Skeletal muscle cell (primary cell): ENCODE measurements at places on chromosomes 1 and 21.

- DNase-seq, result no peak
Measured at GRCh38 chr1:160438935-160439334, 38.6 kb downstream of the VANGL2 start.

- DNase-seq, result no peak
Measured at GRCh38 chr1:213600879-213601278, 386.9 kb upstream of the PROX1 start.

- DNase-seq, result no peak
Measured at GRCh38 chr21:46027851-46028493, 46.4 kb downstream of the COL6A1 start.

DNA sequence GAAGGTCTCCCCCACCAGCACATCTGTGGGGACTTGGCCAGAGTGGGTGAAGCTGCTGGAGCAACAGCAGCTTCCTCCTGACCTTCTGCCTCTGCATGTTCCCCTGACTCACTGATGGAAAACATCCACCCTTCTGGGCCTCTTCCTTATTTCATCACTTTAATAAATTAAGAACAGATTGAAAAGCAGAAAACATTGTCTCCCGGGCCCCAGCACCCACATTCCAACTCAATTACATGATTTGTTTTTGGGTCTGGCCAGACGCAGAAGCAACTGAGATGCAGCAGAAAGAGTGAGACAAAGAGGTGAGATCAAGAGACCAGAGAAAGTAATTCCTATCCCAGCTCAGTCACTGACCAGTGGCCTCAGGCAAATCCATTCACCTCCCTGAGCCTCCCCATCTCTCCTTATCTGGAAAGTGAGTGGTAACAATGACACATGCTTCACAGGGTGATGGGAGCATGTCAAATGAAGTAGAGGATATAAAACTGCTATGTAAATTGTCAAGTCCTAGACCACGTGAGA, 157.1 kb downstream of the ELAVL4 start:
- peak; percentile 31 for DNase-seq

- no peak for DNase-seq
Measured at GRCh38 chr1:167683226-167683625, 38.6 kb upstream of the MPZL1 start.

GRCh38 chr1:225449261-225449660, 21.4 kb upstream of the LBR start:
- no peak for DNase-seq

DNA sequence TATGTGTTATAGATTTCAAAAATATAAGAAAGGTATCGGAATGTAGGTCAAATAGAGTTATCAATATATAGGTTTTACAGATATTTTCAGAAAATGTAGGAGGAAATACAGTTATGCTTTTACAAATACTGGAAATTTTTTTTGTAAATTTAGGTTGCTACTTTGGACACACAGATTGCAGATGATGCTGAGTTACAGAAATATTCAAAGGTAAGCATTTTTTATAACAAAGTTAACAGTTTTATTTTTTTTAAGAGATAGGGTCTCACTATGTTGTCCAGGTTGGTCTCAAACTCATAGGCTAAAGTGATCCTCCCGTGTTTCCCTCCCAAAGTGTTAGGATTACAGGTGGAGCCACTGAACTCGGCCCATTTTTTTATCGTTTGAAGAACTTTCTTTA, 66.0 kb downstream of the PATJ start:
- DNase-seq, result no peak

GRCh38 chr1:247077213-247077612, 1.4 kb downstream of the ZNF670 start:
- no peak for DNase-seq

DNA sequence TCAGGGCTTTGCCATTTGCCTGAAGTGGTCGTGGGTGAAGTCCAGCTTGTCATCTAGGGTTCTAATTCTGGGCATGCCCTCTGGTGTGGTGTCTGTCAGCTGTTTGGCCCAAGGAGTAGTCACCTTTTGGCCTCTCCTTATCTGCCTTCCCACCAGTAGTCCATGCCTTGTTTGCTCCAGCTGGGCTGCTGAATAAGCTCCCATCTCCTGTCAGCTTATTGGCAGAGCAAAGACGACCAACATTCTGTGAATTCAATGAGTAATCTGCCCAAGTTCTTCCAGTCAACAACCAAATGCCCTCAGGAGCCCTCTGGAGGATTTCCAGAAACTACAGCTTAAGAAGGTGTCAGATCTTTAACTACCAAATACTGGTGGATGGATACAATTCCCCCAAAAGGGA, 7.0 kb downstream of the BCAN start:
- no peak for DNase-seq

DNA sequence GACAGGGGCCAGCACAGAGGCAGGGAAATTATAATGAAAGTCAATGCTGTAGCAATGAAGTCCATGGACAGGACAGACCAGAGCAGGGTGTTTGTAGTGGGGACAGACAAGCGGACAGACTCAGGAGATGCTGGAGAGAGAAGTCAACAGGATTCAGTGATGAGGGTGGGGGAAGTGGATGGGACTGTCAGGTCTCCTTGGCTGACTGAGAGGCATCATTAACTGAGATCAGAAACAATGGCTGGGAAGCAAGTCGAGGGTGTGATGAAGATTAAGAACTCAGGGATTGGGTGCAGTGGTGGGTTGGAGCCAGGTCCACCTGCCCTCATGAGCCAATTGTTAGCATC, 25.5 kb downstream of the CD58 start:
- no peak for DNase-seq

DNA sequence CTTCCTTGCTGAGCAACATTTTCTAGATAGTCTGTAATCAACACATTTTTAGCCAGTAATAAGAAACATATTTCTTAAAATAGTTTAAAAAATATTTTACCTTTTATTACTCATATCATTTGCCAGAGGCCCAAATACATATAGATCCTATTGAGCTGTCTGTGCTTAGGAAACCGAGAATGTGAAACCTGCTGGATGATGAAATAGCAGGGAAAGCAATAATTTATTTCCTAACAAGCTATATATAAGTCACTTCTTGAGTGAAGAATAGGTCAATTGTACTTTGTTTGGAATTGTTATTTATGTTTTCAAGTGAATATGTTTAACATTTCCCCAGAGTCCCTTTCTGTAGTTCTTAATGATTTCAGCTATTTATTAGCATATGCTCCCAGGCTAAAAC, 339.9 kb upstream of the TMPRSS15 start:
- DNase-seq, result no peak

DNA sequence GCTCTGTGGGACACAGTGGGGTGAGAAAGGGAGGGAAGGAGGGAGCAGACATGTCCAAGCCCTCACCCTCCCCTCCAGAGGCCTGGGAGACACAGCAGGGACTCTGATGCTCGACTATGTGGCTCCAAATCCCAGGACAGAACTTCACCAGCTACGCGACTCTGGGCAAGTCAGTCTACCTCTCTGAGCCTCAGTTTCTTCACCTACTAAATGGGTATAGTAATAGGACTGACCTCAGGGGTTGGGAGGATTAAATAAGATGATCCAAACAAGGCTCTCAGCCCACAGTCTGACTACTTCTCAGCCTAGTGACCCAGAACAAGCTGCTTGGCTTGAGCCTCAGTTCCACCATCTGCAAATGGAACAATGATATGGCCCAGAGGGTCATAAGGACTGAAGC, 19.6 kb downstream of the SDC3 start:
- DNase-seq, result no peak

DNA sequence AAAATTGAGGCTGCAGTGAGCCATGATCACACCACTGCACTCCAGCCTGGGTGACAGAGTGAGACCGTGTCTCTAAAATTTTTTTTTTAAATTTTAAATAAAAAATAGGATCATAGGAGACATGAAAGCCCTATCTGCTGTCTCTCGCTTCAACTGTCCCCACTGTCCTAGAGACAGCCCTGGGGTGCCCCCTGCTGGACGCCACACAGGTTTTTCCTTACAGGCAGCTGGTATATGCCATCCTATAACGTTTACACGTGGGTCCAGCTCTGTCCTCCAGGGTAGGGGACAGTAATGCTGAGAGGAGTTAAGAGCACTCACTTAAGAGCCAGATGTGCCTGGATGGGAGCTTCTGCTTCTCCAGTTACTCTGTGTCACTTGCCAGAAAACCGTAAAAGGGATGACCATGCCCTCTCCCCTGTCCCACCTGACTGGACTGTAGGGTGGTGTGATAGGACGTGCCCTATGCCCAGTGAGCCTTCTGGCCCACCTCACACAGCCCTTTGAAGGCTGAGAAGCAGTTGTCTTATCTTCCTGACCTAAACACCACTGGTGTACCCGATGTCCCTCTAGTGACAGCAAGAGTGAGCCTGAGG, 8.5 kb downstream of the FBXO2 start:
- DNase-seq, result no peak

DNA sequence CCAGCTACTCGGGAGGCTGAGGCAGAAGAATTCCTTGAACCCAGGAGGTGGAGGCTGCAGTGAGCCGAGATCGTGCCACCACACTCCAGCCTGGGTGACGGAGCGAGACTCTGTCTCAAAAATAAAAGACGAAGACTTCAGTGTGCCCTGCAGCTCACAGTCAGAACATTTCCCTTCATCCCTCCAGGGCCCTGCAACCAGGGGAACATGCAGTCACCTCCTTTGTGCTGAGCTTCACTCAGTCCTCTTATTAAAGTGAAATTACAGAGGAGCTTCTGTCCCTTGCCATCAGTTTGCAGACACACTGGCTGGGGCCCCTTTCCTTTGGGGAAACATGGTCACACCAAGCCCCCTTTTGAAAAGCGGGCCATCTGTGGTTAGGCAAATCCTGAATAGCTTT, 24.2 kb downstream of the FHAD1 start:
- DNase-seq, result no peak

DNA sequence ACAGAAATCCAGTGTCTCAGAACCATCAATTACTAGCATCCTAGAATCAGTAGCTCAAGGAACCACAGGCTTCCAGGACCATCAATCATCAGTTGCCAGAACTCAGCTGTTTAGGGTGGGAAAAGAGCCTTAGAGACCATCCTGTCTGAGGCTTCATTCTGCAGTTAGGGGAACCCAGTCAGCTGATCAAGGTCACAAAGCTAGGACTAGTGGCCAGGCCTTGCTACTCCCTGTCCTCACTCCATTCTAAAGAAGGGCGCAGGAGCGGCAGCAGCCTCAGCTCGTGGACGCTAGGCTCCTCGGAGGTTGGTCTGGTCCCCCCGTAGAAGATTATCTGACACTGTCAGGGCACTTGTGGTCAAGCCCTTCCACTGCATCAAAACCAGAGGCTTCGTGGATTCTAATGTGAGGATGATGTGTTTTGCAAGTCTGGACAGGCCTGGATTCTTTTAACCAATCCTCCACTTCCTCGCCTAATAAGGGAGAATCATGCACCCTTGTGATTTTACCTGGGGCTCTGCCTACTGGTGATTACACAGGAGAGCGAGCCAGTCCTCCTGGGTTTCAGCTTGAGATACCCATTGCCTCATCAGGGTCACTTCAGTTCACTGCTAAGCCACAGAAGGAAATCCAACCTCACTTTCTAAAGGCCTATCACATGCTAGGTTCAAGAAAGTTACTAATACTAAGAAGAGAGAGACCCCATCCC, 41.7 kb upstream of the IFFO2 start:
- no peak for DNase-seq

DNA sequence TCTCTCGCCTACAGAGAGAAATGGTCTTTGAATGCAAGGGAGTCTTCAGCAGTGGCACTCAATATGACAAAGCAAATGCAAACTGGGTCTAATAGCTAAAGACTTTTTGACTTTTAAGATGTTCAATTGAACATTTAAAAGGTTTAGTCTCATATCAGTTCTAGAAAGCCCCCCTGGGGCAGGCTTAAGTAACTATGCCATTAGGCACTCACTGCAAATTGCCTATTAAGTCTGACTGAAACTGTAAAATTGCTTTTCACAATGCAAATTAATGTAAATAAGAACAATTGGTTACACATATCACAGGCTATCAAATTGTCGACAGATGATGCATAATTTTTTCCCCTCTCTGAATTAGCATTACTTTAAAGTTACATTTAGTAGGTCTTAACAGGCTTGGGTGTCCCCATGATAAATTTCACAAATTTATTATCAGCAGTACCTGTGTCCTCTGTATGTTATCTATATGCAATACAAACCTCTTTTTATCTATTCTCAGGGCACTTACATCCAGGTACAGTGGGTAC, 329.1 kb downstream of the LRRIQ3 start:
- DNase-seq, result no peak

- no peak for DNase-seq
Measured at GRCh38 chr1:110874324-110875215, 1.6 kb downstream of the CD53 start.
